Activated CD4-positive, alpha-beta memory T cell treated with anti-CD3 and anti-CD28 coated beads for 36 hours (primary cell): ENCODE measurements at places on chromosomes 6 and 20.

- DNase-seq: no peak
Measured at GRCh38 chr20:11076434-11077105, 402.8 kb upstream of the JAG1 start.

DNA sequence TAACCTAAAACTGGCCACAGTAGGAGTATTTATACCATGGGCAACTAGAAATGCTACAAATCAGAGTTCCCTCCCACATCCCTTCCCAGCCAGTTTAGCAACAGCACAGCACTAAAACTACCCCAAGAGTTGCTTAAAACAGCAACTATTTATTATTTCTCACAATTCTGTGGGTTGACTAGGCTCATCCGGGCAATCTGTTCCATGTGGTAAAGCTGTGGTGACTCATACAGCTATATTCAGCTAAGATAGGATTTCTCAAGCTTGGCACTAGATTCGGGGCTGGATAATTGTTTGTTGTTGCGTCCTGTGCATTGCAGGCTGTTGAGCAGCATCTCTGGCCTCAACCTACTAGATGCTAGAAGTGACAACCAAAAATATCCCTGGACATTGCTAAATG lies 8.6 kb upstream of the HECA start:
- DNase-seq: peak; percentile 63

- no peak for DNase-seq
Measured at GRCh38 chr6:7588506-7588905, 1.5 kb upstream of the SNRNP48 start.

DNA sequence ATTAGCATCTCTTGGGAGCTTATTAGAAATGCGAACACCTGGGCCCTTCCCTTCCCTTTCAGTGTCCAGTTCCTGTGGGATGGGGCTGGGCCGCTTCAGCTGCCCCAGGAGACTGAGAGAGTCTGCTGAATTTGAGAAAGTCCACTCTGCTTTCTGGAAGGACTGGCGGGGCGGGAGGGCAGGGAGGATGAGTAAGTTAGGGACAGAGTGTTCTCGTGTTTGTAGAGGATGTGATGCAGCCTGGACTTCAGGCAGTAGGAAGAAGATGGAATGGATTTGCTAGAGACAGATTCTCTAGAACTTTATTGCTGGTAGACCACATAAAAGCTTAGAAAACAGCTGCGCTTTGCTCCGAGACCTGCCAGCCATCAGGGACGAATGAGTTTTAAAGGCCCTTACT lies 1.1 kb upstream of the TULP4 start:
- no peak for DNase-seq

DNA sequence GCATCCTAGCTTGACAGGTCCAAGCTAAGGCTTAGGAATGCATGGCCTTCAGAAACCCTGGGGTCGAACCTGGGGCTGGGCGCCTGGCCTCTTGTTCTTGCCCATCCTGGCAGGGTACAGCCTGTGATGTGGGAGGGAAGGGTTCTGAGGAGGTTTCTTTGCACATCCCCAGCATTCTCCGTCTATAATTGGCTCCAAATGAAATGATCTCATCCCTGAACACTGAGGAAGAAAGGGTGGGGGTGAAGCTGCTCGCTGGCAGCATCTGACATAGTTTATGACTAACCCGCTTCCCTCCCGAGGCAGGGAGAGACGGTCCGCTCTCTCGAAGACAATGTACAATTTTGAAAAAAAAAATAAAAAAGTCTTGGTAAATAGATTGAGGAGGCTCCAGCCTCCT lies 67.1 kb upstream of the ZNFX1 start:
- DNase-seq: no peak

GRCh38 chr6:71529769-71530168 lies 241.2 kb downstream of the OGFRL1 start:
- no peak for DNase-seq

- no peak for DNase-seq
Measured at GRCh38 chr20:23179766-23180403, 93.8 kb upstream of the CD93 start.

DNA sequence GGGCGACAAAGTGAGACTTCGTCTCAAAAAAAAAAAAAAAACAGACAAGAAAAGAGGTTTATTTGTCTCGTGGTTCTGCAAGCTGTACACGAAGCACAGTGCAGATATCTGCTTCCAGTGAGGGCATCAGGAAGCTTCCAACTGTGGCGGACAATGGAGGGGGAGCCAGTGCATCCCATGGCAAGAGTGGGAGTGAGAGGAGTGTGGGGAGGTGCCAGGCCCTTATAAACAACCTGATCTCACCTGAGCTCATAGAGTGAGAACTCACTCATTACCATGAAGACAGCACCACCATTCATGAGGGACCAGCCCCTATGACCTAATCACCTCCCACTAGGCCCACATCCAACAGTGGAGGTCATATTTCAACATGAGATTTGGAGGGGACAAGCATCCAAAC lies 19.5 kb downstream of the RBM24 start:
- no peak for DNase-seq

- no peak for DNase-seq
Measured at GRCh38 chr6:157732007-157732406, 91.0 kb upstream of the SNX9 start.

GRCh38 chr6:147651249-147652063 lies 143.0 kb downstream of the SAMD5 start:
- no peak for DNase-seq

DNA sequence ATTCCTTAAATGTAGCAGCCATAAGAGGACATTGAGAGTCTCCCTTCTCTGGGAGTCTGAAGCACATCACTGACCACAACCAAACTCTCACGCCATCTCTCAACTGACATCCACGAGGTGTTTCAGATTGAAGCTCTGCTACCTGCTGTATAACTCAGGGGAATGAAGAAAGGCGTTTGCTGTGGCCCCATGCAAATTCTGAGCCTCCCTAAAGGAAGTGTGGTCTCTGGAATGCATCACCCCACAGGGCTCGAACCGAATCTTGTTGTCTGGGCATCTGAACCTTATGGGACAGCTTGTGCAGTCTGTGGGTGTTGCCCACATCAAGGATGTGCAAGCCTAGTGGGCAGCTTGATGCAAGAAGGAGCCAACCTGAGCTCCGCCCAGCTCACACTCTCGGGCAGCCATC lies 10.9 kb downstream of the PMEPA1 start:
- DNase-seq: peak; percentile 40

DNA sequence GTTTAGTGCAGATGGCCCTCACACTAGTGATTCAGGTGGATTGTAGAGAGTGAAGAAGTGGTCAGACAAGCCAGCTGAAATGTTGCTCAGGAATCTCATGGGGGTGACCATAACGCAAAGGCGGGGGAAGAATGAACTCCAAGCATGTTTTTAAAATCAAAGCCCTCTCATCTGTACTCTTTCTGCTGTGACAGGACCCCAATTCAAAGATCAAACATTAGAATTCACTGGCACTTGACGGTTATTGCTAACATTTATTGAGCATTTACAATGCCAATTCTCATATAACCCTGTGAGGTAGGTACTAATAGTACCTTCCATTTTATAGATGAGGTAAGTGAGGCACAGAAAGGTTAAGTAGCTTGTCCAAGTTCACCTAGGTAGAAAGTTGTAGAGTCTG lies 15.7 kb downstream of the ABRACL start:
- no peak for DNase-seq

- no peak for DNase-seq
Measured at GRCh38 chr20:14005996-14006395, 10.7 kb downstream of the MACROD2 start.

- DNase-seq: no peak
Measured at GRCh38 chr20:38343311-38344106, 2.8 kb upstream of the LBP start.

GRCh38 chr6:42969431-42969830 lies 8.9 kb downstream of the GNMT start:
- no peak for DNase-seq

GRCh38 chr6:44787254-44787834 lies 399.8 kb downstream of the CDC5L start:
- peak; percentile 14 for DNase-seq

DNA sequence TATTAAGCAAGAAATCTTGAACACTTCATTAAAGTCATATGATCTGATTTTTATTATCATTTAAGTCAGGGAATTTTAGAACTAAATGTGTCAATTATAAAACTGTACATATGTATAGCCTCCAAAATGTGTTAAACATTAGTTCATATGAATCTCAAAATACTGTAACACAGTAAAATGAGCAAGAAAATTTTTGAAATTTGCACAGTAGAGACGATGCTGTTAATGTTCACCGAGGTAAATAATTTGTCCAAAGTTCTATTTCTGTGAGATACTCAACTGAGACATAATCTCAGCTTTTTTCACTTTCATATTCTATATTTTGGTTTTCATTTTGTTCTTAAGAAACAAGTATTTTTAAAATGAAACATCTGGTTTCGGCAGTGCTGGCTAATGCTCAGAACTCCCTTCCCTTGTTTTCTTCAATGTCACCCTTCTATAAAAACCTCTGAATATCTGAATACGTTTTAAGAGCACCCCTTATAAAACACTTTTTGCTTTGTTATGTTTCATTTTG lies 353.1 kb downstream of the LAMA2 start:
- no peak for DNase-seq

GRCh38 chr20:25314497-25315417 lies 66.9 kb downstream of the PYGB start:
- no peak for DNase-seq

DNA sequence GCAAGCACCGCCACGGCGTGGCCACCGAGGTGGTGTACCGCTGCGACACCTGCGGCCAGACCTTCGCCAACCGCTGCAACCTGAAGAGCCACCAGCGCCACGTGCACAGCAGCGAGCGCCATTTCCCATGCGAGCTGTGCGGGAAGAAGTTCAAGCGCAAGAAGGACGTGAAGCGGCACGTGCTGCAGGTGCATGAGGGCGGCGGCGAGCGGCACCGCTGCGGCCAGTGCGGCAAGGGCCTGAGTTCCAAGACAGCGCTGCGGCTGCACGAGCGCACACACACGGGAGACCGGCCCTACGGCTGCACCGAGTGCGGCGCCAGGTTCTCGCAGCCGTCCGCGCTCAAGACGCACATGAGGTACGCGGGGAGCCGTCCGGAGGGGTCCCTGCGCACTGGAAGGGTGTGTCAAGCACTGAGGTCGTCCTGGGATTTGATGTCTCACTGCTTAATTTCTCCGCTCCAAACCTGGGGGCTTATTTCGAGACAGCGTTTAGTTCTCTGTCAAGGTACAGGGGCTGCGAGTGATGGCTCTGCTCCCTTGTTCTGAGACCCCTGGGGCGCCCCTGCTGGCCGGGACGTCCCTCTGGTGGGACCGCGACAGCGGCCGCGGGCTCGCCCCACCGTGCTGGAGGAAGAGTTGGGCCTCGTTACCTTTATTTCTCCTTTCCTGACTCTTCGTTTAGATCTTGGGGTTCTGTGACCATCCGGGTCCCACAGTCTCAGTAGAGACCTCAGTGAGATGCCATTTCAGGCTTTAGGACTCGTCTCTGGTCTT lies 3.6 kb downstream of the GZF1 start:
- DNase-seq: no peak

DNA sequence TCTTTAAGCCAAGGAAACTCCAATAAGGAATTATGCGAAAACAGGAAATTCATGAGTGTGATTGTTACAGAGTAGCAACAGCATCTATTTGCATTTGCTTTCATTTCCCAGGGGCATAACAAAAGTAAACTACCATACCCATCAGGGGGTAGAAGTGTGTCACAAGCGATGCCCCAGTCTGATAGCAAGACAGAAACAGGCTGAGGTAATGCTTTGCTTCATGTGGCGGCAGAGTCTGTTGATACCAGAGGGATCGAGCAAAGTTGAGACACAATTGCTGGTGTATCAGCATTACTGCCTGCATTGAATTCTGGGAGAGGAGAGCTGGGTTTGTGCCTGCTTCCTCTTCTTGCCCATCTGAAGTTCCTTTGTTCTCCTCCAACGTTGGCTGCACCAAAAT lies 51.2 kb upstream of the LYRM2 start:
- no peak for DNase-seq

GRCh38 chr20:25303292-25304024 lies 55.6 kb downstream of the PYGB start:
- no peak for DNase-seq

- DNase-seq: no peak
Measured at GRCh38 chr20:4244700-4245485, 229.5 kb upstream of the RNF24 start.

DNA sequence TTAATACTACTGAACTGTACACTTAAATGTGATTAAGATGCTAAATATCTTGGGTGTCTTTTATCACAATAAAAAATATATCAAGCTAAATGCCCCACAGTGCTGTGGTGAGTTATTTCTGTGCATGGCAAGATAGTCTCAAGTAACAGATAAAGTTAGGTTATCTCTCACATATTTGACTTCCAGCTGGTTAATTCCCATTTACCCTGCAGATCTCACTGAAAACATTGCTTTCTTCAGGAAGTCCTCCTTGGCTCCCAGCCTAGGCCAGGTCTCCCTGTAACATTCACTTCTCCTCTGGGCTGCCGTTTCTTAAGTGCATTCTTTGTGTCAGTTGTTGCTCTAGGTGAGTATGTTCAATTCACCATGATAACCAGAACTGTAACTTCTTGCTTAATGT lies 59.1 kb downstream of the SLC22A1 start:
- DNase-seq: no peak

DNA sequence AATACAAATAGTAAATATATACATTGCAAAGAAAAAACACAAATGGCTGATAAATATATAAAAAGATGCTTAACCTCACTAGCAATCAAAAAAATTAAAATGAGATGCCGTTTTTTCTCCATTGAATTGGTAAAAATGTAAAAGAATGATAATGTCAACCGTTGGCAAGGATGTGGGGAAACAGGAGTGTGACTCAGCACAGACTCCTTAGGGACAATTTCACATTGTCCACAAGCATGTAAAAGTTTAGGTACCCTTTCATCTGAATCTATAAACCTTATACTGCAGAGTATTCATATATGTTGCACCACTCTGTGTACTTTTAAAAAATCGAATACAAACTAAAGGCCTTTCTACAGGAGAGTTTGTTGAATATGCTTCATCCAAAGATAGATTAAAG lies 143.1 kb upstream of the RREB1 start:
- no peak for DNase-seq

DNA sequence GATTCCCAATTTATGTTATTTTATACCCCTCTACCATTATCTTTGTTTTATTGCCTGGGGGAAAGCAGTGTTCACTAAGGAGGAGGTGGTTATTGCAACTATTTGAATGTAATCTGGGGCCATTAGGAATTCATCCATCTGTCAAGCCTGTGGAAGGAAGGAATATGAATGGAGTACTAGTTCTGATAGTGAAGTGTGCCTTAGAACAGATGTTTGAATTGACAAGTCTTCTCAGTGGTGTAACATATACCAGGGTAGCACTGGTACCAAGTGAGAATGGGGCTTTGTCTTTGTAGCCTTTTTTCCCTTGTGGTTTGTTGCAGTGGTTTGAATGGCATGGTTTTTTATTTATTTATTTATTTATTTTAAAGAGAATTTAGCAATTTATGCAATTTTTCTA lies 27.9 kb upstream of the HDAC2 start:
- no peak for DNase-seq

DNA sequence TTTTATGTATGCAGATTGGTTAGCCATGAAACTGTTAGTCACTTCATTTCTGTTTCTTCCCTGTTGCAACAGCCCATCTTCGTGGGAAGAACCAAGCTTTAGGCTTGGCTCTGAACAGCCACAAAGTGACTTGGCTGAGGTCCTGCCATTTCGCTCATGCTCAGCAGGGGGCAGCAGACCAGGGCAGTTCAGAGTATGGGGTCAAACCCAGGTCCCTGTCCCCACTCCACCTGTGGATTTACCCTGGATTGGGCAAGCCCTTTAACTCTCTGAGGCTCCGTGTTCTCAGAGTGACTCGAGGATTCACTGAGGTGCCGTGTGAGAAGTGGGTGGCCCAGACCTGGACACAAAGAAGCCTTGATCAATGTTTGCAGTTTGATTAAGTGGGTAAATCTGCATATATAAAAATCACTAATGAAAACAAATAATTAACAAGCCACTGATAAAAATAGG lies 19.8 kb upstream of the MAP1LC3A start:
- peak; percentile 74 for DNase-seq
